Stomach (tissue), 19 donors: ENCODE measurements at places on chromosomes 6 and 20.

DNA sequence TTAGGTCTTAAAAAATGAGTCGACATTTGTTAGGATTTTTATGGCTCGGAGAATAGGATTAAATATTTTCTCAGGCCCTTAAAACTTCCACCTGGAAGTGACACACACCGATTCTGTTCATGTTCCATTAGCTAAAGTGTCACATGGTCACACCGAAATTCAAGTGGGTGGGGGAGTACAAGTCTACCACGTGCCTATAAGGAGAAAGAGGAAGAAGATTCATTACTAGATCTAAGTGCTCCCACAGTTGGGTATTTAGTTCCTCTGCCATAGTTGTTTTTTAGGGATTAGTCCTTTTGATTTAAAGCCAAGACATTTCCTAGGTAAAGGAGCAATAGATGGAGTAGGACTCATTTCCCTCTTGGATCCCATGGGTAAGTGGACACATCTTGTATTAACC lies 4.9 kb upstream of the TOX2 start:
- no peak for DNase-seq
- no peak overlapping the region for H3K4me3 ChIP-seq
- no peaks in the 10 kb centered on the region for H3K36me3 ChIP-seq
- H3K4me1 ChIP-seq = peaks cover 4% of the 10 kb centered on the region
- peaks cover 11% of the 10 kb centered on the region for H3K27me3 ChIP-seq

DNA sequence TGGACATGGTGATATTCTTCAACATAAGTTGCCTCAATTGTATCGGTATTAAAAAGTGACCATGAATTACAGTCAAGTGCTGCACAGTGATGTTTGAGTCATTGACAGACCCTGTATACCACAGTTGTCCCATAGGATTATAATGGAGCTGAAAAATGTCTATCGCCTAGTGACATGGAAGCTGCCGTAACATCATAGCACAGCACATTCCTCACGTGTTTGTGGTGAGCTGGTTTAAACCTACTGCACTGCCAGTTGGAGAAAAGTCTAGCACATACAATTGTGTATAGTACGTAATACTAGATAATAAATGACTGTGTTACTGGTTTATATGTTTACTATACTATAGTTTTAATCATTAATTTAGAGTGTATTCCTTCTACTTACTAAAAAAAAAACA lies 150.2 kb downstream of the CDH26 start:
- no peak overlapping the region for H3K4me3 ChIP-seq
- DNase-seq = no peak
- no peaks in the 10 kb centered on the region for H3K36me3 ChIP-seq
- H3K27me3 ChIP-seq = no peaks in the 10 kb centered on the region
- no peak overlapping the region for H3K27ac ChIP-seq

DNA sequence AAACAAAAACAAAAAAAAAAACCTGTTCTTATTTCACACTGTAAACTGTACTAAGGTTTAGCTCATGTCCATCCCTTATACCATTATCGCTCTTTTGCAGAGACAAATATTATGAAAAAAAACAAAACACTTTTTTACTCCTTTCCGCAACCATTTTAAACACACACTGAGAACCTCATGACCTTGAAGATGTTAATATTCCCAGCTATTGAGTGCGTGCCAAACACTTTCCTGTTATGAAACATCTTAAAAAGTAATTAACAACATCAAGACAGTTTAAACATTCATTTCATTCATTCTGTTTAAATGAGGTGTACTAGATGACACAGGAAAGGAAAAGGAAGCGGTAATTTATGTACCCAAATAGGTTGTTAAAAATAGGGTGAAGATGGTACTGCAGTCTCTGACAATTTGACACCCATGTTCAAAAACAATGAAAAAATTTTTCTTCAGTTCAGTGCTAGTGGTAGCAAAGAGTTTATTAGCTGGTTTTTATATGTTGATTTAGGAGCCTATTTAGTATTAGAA lies 3.9 kb upstream of the ARHGAP18 start:
- H3K4me3 ChIP-seq = no peak overlapping the region
- H3K27me3 ChIP-seq = no peaks in the 10 kb centered on the region

DNA sequence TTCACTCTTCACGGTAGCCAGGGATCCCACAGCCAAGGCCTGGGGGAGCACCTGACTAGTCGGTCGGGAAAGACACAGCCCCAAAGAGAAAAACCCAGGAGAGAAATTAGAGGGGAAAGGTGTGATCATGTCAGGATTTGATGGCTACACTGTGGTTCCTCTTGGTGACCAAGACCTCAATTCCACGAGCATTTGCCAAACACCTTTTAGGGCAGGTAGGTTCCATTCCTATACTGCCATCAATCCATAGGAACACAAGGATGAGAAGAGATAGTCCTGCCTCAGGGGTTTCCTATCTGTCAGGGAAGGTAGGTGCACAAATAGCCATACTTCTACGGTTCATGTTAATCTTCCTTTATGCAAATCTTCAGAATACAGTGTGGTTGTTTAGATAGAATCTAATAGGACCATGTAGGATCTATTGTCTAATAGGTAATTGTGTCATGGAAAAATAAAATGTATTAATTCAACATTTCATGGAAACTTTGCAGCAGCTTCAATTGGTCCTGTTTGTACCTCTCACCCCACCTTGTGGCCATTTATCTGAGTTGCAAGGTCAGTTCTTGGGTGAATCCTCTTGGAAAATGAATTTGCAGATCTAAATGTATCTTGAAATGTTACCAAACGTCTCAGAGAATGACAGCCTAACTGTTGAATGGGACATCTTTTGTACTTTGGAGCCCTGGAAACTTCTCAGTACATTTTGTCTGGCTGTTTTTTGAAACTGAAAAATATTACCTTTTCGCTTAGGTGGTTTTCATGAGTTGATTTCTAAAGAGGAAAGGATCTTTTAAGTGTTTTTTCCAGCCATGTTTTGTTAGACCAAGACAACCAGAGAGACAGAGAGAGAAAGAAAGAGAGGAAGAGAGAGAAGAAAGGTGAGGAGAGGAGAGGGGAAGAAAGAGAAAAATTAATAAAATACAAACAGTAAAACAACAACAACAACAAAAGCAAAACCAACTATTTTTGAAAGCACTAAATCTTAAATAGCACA lies 33.7 kb upstream of the IYD start:
- peak; percentile 82 for DNase-seq
- no peaks in the 10 kb centered on the region for H3K36me3 ChIP-seq
- no peaks in the 10 kb centered on the region for H3K4me1 ChIP-seq

DNA sequence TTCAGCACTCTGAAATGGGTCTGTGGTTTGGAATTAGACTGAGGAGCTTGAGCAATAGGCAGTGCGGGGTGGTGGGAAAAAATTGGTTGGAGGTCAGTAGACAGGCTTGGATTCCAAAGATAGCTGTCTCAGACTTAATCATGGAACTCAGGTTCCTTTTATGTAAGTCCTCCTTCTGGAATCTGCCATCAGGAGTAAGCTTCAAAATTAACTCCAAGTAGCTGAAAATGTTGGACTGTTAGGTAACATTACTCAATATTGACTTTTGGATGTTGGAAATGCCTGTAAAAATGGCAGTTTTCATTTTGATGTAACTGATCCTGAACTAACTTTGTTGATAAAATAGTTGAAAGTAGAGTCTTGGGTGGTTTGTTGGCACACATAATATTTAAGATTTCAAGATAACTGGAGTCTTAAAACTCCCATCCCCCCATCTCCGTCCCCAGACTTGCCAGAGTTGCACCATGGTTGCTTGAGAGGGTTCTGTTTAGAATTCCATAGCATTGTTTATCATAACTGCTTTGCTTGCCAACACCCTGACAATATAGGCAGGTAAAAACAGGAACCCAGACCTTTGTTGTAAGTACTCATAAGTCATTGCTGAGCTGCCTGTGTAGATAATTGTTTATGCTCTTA lies 83.0 kb downstream of the PHF20 start:
- no peak overlapping the region for H3K4me3 ChIP-seq
- H3K27ac ChIP-seq = no peak overlapping the region
- no peak for DNase-seq

- H3K36me3 ChIP-seq = no peaks in the 10 kb centered on the region
- H3K27me3 ChIP-seq = peaks cover 17% of the 10 kb centered on the region
- H3K27ac ChIP-seq = no peak overlapping the region
- no peak for DNase-seq
- H3K4me1 ChIP-seq = no peaks in the 10 kb centered on the region
- no peak overlapping the region for H3K4me3 ChIP-seq
Observed at GRCh38 chr20:199996-200395, 10.5 kb upstream of the DEFB128 start.

GRCh38 chr6:5481750-5482149 lies 220.4 kb downstream of the FARS2 start:
- no peaks in the 10 kb centered on the region for H3K27me3 ChIP-seq
- no peak for DNase-seq
- peaks cover 6% of the 10 kb centered on the region for H3K4me1 ChIP-seq
- no peak overlapping the region for H3K4me3 ChIP-seq
- no peak overlapping the region for H3K27ac ChIP-seq
- H3K36me3 ChIP-seq = no peaks in the 10 kb centered on the region

GRCh38 chr6:154515826-154516225 lies 5.3 kb upstream of the CNKSR3 start:
- H3K4me1 ChIP-seq = peaks cover 18% of the 10 kb centered on the region
- DNase-seq = no peak
- H3K36me3 ChIP-seq = no peaks in the 10 kb centered on the region

DNA sequence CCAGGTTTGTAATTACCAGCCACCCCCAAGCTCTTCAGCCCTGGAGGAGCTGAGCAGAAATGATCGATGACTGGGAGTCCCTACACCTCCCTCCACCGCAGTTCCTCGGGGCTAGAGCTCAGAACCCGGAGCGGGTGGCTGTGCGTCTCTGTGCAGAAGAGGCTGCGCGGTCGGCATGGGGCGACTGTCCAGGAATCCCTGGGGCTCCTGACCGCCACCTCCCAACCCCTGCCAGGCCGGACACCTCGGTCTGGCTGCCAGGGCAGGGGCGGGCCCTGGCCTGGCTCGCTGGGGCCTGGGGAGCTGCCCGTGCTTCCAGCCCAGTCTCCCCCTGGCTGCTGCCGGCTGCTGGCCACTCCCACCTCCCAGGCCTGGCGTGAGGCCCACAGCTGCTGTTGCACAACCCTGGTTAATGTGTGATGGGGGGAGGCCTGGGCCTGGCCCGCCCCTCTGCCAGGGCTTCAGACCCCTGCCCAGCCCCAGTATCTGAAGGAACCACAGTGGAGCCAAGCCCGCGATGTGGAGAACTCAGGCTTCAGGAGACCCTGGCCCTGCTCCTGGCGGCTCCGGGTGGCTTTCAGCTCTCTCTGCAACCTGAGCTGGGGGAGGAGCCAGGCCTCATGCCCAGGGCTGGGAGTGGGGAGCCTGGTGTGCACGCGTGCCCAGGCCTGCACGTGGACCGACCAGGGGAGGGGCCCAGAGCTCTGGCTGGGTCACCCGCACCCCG lies 1.2 kb downstream of the SLC2A4RG start:
- peaks cover 33% of the 10 kb centered on the region for H3K36me3 ChIP-seq
- H3K4me1 ChIP-seq = peaks cover 64% of the 10 kb centered on the region
- peak overlapping the region; percentile 93 for H3K27ac ChIP-seq
- DNase-seq = peak; percentile 95
- peaks cover 6% of the 10 kb centered on the region for H3K27me3 ChIP-seq

DNA sequence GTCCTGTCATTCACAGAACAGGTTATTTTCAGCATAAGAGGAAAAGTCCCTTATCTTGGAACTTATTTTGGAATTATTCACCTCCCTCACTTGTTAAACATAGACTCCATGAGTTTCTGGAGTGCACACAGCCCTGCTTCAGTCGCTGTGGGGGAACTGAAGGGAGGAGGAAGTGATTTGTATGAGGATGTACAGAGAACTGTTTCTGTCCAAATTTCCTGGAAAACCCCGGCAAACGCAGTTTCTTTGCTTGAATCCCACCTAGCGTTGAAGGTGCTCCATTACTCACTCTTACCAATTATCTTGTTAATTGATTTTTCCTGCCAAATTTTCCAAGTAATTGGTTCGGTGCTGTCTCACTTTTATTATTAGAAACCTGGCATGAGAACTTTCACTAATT lies 78.0 kb upstream of the AGPAT4 start:
- H3K4me1 ChIP-seq = no peaks in the 10 kb centered on the region
- H3K36me3 ChIP-seq = no peaks in the 10 kb centered on the region
- no peak for DNase-seq

- no peaks in the 10 kb centered on the region for H3K4me1 ChIP-seq
- no peak for DNase-seq
- H3K4me3 ChIP-seq = no peak overlapping the region
Observed at GRCh38 chr6:40056865-40057264, 122.6 kb upstream of the MOCS1 start.

DNA sequence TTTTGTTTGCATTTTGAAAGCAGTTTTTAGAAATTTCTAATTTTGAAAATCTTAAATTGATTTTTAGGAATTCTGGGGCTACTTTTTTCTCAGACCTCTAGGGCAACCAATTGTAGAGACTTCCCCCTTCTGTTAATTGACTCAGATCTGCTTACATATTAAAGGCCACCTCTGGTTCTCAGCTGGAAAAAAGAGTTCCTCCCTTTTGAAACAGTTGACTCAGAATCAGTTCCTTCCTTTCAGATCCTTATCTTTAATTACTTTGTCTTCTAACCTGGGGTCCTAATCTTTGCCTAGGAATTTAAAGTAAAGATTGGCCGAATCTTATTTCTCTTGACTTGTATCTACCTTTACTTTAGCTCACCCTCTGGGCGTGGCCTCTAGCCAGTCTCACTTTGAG lies 146.8 kb downstream of the LAMA2 start:
- H3K27ac ChIP-seq = no peak overlapping the region
- no peaks in the 10 kb centered on the region for H3K36me3 ChIP-seq
- H3K27me3 ChIP-seq = no peaks in the 10 kb centered on the region
- no peak for DNase-seq
- H3K4me3 ChIP-seq = no peak overlapping the region
- no peaks in the 10 kb centered on the region for H3K4me1 ChIP-seq

- H3K36me3 ChIP-seq = no peaks in the 10 kb centered on the region
- H3K4me3 ChIP-seq = no peak overlapping the region
- H3K4me1 ChIP-seq = no peaks in the 10 kb centered on the region
- DNase-seq = no peak
- no peaks in the 10 kb centered on the region for H3K27me3 ChIP-seq
Observed at GRCh38 chr6:146103416-146104072, 74.7 kb downstream of the GRM1 start.

DNA sequence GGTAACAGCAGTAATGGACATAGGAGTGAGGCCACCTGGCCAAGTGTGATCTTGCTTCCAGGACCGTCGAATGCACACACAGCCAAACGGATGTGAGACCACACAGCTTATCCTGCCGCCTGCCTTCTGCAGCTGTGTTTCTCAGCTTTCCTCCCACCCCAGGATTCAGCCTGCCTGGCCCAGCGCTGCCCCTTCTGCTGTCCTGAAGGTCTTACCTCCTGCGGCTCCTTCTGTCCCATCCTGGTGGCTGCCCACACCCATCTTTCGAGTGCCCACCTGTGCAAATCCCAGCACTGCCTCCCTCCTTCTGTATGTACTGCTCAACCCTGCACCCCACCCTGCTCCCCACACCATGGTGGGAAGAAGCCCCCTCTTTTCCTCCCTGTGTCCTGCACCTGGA lies 49.4 kb upstream of the DACT2 start:
- DNase-seq = no peak
- no peak overlapping the region for H3K4me3 ChIP-seq
- H3K27me3 ChIP-seq = no peaks in the 10 kb centered on the region
- H3K36me3 ChIP-seq = no peaks in the 10 kb centered on the region
- H3K4me1 ChIP-seq = peaks cover 26% of the 10 kb centered on the region
- H3K27ac ChIP-seq = peak overlapping the region; percentile 47

GRCh38 chr6:45327956-45328522 lies at the start of gene RUNX2:
RUNX2 (plus strand) TSS chr6:45328330; CDS start chr6:45328727, 397 bp downstream.
- no peaks in the 10 kb centered on the region for H3K36me3 ChIP-seq
- peak within 1 kb of the TSS; percentile 9 for H3K4me3 ChIP-seq
- DNase-seq = peak; percentile 33
- H3K27ac ChIP-seq = no peak within 1 kb of the TSS

GRCh38 chr6:168756009-168756634 lies 315.1 kb downstream of the SMOC2 start:
- H3K27ac ChIP-seq = no peak overlapping the region
- no peak for DNase-seq
- H3K4me3 ChIP-seq = no peak overlapping the region
- no peaks in the 10 kb centered on the region for H3K36me3 ChIP-seq
- no peaks in the 10 kb centered on the region for H3K4me1 ChIP-seq
- H3K27me3 ChIP-seq = no peaks in the 10 kb centered on the region
